Omental fat pad (tissue), 4 donors: ENCODE measurements at places on chromosomes 12 and 14.

DNA sequence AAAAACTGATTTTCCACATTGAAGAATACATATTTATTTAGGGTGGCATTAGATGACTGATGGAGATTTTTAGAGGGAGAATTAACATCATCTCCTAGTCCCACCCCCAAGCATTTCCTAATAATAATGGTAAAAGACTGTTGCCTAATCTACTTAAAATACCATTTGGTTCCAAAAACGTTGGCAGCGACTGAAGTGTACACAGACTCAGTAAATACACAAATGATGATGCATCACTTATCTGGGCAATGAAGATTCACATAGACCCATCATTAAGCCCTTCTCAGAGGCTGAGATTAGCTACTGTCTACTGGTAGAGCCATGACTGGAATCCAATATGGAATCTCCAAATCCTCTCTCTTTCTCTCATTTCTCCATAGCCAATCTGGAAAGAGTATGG is 18.2 kb downstream of the RTN1 start:
- no peak for DNase-seq

DNA sequence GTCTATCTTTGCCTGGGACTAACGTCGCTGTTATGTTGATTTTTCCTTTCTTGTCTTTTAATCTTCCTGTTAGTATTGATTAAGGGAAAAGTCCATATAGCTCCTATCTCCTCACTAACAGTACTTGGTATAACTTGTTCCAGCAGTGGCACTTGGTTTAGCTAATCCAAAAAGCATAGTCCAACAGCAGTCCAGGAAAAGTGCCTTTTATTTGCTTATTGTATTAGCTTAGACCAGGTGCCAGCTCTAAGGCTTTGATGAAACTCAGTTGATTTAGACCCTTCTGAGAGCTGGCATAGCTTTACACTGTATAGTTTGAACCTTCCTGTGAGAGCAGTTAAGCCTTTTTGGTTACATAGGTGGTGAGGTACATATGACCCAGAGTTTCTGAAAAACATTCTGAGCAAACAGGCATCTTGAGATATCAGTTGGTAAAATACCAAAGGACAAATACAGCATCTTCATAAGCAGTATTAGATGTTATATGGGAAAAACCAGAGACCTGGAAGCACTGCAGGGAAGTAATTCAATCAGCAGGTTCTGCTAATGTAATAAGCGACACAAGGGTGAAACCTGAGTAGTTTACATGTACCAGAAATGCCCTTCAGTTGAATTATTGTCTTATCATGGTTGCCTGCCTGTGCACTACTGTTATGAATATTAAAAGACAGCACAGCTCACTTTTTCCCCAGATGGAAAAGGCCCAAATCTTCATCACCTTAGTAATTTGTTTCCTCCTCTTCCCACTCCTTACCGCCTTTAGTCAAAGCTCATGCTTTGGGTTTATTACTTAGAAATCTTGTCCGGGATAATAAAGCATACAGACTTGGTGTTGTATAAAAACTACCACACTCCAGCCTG is 13.0 kb downstream of the PELI2 start:
- DNase-seq, result no peak

DNA sequence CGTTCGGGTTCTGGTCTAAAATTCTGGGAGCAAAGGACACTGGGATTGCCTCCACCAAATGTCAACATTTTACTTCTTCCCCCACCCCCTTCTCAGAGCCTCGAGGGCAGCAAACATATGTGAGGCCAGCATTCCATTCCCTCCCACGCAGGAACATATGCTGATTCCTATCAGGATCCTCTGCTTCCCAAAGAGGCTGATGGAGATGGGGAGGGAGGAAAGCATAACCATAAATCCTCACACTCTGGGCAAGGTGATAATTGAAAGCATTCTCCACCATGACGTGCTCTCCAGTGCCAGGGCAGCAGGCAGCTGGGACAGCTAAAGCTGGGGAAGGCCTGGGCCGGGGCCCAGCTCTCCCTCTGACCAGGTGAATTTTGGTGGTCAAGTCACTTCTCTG is 395.0 kb downstream of the ZFP36L1 start:
- DNase-seq, result no peak

- DNase-seq, result no peak
Observed at GRCh38 chr14:100739306-100739705, 12.6 kb downstream of the DLK1 start.

GRCh38 chr12:112988224-112988623 is 9.9 kb downstream of the OAS2 start:
- DNase-seq, result no peak

DNA sequence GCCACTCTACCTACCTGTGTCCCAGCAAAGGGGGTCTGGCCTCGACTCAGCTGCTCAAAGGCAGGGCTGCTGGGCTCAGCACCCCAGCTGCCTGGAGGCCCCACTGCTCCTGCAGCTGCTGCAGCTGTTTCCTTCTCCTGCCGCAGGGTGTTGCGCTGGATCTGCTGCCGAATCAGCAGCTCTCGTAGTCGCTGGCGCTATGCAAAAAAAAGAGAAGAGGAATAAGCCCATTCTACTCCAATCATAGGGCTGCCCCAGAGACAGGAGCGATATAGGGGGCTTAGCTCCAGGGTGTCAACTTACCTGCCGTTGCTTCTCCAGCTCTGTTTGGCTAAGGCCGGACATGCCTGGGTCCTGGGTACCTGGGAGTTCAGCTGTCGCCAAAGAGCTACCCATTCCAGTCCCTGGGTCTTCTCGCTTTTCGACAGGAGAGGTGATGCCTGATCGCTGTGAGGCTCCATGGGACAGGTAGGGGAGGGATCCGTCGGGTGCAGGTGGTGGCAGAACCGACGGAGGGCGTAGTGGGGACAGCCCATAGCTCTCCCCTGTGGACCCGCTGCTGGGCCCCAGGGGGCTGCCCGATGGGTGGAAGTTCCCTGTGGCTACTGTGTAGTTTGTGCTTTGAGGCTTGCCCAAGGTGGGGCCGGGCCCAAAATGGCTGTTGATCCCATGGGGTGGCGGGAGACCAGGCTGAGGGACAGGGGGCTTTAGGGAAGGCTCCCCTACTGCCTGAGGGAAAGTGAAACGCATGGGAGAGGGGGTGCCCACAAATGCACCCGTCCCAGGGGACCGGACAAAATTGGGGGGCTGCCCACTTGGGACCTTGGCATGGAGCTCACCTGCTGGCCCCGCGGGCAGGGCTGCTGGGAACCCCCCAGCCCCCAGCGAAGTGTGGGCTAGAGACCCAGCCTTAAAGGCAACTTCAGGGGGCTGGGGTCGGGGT is 20.9 kb downstream of the KMT2D start:
- DNase-seq, result no peak

DNA sequence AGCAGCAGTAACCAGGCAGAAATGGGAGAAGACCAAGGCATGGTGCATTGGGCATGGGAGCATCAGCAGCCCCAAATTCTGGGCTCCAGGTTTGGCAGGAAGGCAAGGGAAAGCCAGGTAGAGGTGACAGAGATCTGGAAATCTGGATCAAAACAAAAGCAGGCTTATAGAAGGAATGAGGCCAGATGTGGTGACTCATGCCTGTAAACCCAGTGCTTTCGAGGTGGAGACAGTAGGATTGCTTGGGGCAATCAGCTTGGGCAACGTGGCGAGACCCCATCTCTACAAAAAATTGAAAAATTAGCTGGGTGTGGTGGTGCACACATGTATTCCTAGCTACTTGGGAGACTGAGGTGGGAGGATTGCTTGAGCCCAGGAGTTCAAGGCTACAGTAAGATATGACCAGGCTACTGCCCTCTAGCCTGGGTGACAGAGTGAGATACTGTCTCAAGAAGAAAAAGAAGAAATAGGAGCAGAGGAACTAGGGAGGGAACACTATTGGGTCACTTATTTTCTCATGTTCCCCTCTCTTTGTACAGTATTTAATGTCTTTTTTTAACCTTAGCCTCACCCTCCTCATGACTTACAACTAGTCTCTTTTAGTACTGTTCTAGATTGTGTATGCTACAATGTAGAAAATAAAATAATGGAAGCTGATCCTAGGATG is 25.1 kb downstream of the SLC4A8 start:
- no peak for DNase-seq

- DNase-seq, result no peak
Observed at GRCh38 chr12:97425380-97425779, 37.2 kb upstream of the RMST start.

DNA sequence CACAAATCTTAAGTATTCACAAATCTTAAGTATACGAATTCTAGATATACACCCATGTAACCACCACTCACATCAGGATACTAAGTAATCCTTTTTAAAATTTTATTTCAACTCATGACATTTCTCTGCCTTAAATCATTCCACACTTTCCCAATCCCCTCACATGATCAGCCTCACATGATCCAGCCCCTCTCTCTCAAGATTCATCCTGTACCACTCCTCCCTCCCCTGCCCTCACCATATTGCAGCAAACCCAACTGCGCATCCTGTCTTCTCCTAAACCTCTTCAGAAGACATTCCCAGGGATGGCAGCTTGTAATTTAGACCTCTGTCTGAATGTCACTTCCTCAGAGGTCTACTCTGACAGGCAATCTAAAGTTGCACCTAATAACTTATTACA is 1.7 kb upstream of the EIF4B start:
- no peak for DNase-seq

- DNase-seq, result no peak
Observed at GRCh38 chr14:99522025-99522401, 40.8 kb downstream of the CCNK start.

DNA sequence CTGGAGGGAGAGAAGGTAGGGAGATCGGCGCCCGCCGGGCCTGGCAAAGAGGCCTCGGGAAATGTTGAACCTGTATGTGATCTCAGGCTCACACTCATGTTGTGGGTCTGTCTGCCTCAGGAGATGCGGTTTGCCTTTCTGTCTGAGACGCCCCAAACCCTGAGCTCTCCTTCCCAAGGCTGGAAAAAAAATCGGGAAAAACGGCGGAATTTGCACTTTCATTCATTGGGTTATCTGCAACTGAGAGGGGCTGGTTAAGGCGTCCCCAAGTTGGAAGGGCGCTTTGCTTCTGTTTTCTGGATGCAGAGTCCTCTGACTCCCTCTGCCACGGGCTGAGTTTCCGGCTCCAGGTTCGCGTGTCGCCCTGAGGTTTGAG is 5.0 kb upstream of the HOXC9 start:
- no peak for DNase-seq

GRCh38 chr12:9626291-9626690 is 18.6 kb upstream of the KLRB1 start:
- no peak for DNase-seq

- no peak for DNase-seq
Observed at GRCh38 chr14:56198438-56198837, 80.2 kb downstream of the PELI2 start.

DNA sequence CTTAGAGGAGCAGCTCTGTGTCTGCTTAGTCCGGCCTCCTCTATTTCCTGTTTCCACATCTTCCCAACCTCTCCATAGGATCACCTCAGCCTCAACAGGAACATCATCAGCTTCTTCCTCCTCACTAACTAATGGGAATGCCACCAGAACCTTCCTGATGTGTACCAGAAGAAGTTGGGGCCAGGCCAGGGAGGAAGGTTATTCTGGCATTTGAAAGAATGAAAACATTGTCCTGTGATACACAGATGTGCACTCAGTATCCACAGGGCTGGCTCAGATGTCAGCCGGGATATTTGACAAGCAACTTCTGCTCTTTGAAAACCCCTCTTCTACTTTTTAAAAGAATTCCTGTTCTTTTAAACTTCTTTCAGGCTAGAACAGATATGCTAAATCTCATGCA is 63.6 kb downstream of the TMEM30B start:
- DNase-seq, result no peak

- no peak for DNase-seq
Observed at GRCh38 chr12:55700255-55701018, 7.3 kb downstream of the ITGA7 start.

GRCh38 chr12:22437031-22437806 is 102.7 kb upstream of the ST8SIA1 start:
- DNase-seq, result no peak

GRCh38 chr14:74977901-74978385 is 22.5 kb upstream of the PGF start:
- no peak for DNase-seq

DNA sequence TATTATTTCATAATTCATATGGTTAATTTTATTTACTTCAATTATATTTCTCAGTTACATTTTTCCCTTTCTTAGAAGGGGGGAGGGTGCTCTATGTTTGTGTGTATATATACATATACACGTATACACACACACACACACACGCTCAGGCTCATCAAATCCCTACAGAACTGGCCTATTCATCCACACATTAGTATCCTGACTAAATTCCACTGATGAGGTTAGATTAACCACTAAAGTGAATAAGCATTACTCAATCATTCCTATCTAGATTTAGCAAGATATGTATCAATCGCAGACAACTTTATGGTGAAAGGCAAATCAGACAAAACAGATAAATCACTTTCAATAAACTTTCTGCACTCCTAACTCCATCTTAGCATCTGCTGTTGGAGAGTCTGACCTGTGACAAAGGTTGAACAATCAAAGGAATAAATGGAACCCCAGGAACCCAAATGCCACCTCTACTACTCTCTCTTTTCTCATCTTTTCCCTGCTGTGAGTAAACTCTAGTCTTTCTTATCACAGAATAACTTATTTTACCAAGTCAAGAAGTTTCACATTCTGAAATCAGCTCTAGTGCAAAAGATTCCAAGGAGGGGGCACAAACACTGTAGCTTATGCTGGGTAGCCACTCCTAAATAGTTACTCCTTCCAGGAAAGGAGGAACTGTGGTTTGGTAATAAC is 67.6 kb downstream of the RALGAPA1 start:
- DNase-seq, result no peak

- no peak for DNase-seq
Observed at GRCh38 chr14:64944041-64944440, 1.5 kb upstream of the GPX2 start.

DNA sequence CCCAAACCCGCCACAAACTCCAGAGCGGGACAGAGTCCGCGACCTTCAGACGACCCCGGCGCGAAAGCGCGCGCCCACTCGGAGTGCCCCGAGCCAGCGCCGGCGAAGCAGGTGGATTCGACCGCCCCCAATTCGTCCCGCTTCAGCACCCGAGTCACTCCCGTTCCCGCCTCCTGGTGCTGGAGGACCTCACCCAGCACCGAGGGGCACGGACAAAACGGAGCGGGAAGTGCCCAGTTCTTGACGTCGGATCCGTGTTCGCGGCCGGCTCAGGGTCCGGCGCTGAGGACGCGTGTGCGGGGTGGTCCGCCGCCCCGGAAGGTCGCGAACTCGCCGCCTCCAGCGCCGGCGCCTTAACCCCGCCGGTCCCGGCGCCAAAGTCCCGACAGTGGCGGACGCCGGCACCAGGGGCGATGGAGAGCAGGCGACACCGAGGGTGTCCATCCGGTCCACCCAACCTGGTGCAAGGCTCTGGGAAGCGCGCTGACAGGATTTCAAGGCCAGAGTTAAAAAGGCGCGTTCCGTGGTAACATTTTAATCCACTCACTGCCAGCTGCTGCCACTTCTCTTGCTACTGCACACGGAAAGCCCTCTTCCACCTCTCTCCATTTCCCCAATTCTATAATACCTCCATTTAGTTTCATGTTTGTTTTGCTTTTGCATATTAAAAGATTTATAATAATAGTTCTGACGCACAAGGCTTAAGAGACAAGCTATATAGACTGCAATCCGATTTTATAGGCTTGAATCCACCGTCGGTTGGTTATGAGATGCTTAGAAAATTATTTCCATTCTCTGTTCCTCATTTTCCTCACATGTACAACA is 240.0 kb upstream of the CPNE8 start:
- no peak for DNase-seq
